GM06990 (cell line): ENCODE measurements at places on chromosomes 3 and 15.

DNA sequence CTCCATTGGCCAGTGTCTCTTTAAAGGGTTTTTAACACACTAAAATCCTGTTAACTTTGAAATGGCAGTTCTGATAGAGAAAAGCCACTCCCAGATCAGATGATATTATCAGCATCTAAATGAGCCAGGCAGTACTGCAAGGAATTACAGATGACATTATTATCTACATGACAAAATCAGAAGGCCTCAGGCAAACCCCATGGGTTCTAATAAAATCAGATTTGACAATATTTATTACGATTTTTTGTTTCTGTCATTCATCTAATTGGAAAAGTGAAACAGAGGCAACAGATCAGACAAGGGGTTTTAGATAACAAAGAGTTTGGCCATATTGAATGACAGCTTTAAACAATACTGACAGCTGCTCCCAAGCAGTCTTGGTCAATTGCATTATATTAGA, 112.7 kb downstream of the FEZF2 start:
- no peak for DNase-seq

- DNase-seq: no peak
Measured at GRCh38 chr15:67433495-67434099, 87.3 kb upstream of the C15orf61 start.

DNA sequence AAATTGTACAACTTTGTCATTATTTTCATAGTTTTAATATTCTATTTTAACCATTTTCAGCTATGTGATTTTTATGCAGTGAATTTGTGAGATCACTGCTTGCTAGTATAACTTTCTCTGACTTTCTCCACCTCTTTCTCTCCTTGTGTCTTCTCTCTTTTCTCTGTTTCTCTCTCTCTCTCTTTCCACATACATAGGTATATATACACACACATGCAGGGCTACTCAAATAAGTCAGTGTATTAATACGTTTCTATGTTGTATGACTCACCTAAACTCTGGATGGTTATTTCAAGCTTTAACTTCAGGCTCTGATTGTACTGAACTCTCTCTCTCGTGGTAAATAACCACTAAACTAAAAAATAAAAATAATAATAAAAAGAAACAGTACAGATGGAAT, 1389.3 kb upstream of the ALCAM start:
- no peak for DNase-seq

DNA sequence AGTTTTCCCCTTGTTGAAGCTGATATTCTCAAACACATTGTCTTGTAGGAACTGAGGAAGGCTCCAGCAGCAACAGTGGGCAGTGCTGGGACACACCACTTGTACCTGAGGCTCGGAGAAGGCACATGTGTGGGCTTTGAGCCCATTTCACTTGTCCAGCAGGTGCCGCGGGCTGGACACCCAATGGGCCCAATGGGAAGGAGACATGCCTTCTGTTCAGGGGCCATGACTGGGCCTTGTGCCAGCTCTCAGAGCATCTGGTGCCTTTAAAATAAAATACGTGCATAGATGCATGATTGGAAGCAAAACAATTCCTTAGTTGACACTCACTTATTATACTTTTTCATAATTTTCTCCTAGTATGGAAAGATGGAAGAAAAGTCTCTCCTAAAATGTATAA, 334.2 kb downstream of the KLF13 start:
- DNase-seq: no peak

GRCh38 chr15:93520206-93520605, 431.2 kb upstream of the RGMA start:
- no peak for DNase-seq

GRCh38 chr3:137760341-137761098, 3.6 kb upstream of the SOX14 start:
- DNase-seq: no peak

DNA sequence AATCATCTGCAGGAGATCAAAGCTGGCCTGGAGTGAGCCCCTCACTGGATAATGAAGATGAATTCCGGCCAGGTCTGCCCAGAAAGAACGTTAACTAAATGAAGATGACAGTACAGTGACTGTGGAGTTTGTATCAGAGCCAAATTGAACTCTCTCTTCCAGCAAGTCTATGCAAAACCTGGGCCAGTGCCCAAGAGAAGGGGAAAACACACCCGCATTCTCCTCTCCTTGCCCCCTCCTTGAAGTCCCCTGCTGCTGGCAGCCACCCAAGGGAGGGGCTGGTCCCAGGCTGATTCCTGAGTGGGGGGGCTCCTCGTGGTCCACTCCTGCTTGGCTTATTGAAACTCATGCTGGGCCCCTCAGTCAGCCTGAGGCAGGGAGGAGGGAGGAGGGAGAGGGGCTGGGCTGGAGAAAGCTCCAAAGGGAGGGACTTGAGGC, 155.7 kb downstream of the RAB11A start:
- DNase-seq: no peak

GRCh38 chr3:124824286-124824915, 62.8 kb downstream of the ITGB5 start:
- no peak for DNase-seq
